ENCODE measurements at places on chromosomes 6 and 20.

- H3K27ac ChIP-seq, result no peak overlapping the region
- no peaks in the 10 kb centered on the region for H3K36me3 ChIP-seq
- H3K4me1 ChIP-seq, result peaks cover 10% of the 10 kb centered on the region
- no peak overlapping the region for H3K4me3 ChIP-seq
- H3K27me3 ChIP-seq, result peaks cover 34% of the 10 kb centered on the region
Measured at GRCh38 chr20:44083220-44083933, 103.6 kb downstream of the JPH2 start.

DNA sequence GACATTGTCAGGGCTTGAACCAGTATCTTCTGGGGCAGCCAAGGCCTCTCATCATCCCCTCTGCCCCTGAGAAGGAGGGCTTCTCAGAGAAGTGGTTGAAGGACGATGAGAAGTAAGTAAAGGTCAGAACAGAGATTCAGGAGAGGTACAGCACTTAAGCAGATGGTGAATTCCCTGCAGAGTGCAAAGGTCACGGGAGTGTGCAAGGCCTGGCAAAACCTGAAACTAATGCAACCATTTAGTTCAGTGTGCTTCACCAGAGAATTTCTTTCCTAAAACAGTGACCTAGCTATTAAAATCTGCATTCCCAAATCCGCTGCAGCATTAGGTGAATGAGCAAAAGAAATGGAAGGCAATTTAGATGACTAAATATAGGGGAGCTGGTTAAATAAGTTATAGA is 58.4 kb downstream of the TRERF1 start:
- peak overlapping the region; percentile 72 for H3K27ac ChIP-seq
- no peak for DNase-seq

DNA sequence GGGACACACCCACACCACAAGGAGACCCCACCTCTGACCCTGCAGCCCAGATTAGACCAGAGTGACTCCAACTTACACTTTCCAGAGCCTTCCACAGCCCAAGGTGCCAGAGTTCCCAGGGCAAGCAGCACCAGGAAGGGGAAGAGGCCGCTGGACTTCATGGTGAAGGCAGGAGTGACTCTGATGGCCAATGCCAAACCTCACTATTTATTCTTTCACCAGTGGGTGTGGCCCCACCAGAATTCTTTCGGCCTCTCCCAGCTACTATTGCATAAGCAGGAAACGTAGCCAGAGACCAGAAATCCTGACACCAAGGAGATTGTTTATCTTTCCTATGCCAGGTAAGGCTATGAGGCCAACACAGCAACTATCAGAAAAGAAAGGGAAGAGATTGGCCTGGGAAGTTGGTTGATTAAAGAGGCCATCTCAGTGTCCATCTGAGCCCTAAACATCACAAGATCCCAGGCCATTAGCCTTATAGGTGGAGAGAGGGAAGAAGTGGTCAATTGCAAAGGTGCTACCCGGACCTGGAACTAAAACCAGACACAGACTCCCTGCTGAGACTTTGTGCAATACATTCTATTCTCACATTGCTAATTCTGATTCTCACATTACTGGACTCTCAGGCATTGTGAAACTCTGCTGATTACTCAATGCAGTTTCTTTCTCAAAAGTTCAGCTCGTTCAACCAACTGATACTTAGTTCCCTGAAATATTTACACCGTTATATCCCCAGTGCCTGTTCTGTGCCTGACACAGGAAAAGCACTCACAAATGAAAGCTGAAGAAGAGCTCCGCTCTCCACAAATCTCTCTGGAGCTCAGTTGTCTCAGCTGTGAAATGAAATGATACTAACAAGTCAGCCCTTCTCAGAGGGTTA is at the start of gene SLPI:
TSS of gene SLPI (minus strand) at position 182 of the 880 bp plus-strand sequence. CDS start at position 161, 21 bp downstream.
- H3K27me3 ChIP-seq, result peaks cover 55% of the 10 kb centered on the region
- peaks cover 9% of the 10 kb centered on the region for H3K4me1 ChIP-seq
- no peak for DNase-seq
- H3K27ac ChIP-seq, result no peak within 1 kb of the TSS
- no peaks in the 10 kb centered on the region for H3K36me3 ChIP-seq

GRCh38 chr20:35617397-35618262 is 2.0 kb downstream of the SPAG4 start:
- H3K4me1 ChIP-seq, result peaks cover 44% of the 10 kb centered on the region
- peak overlapping the region; percentile 85 for H3K4me3 ChIP-seq
- H3K36me3 ChIP-seq, result peaks cover 2% of the 10 kb centered on the region
- peaks cover 5% of the 10 kb centered on the region for H3K27me3 ChIP-seq

DNA sequence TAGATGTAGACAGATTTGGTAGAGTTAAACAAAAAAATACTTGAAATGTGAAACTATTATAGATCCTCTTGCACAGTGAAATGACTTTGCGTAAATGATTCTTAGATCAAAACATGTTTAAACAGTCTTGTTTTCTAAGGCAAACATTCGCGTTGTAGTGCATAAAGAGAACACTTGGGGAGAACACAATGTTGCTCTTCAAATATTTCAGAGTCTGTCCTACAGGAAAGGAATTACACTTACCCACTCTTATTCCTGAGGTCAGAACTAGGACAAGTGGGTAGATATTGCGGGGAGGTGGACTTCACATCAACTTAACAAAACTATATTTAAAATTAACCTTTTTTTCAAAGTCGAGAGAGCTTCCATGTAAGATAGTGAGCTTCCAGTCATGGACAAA is 183.5 kb upstream of the PCSK2 start:
- DNase-seq, result no peak
- H3K4me3 ChIP-seq, result no peak overlapping the region

DNA sequence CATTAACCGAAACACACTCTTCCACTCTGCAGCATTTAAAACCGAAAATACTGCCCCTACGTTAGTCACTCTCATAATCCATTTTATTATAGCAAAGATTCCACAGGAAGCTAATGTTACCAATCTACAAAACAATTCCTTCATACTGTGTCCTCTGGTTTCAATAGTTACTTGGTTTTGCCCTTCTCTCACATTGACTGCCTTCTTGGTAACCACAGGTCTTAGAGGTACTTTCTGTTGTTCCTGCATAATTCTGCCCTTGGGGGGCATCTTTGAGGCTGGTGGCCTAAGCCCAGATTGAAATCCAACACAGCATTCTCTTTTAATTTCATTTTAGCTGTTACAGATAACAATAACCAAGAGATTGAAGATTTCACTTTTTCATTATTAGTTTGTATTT is 9.8 kb upstream of the DCBLD1 start:
- no peak overlapping the region for H3K4me3 ChIP-seq
- H3K27ac ChIP-seq, result no peak overlapping the region
- peaks cover 54% of the 10 kb centered on the region for H3K27me3 ChIP-seq

DNA sequence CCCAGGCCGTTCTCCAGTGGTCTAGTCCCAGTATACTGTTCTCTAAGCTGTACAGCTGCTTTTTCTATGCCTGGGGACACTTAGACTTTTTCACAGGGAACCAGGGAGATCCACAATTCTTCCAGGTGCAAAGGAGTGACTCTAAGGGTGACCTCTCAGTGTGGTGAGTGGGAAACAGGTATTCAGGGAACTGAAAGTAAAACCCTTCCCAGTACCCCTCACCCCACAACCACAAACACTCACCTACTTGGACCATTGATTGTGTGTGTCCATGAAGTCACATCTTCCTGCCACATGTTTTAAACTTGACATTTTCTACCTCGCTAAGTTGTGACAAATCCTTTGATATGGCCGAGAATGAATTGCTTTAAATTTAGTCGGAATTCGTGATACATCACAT is 183.6 kb downstream of the CLIC5 start:
- peaks cover 65% of the 10 kb centered on the region for H3K4me1 ChIP-seq
- DNase-seq, result no peak
- no peaks in the 10 kb centered on the region for H3K27me3 ChIP-seq

- peaks cover 16% of the 10 kb centered on the region for H3K27me3 ChIP-seq
- peaks cover 5% of the 10 kb centered on the region for H3K4me1 ChIP-seq
- H3K36me3 ChIP-seq, result no peaks in the 10 kb centered on the region
- H3K4me3 ChIP-seq, result no peak overlapping the region
- no peak overlapping the region for H3K27ac ChIP-seq
Measured at GRCh38 chr6:145044641-145045246, 690.6 kb downstream of the EPM2A start.

- peaks cover 7% of the 10 kb centered on the region for H3K36me3 ChIP-seq
- H3K27ac ChIP-seq, result no peak overlapping the region
- no peaks in the 10 kb centered on the region for H3K27me3 ChIP-seq
- no peaks in the 10 kb centered on the region for H3K4me1 ChIP-seq
- DNase-seq, result no peak
Measured at GRCh38 chr6:157169656-157170055, 153.7 kb downstream of the TMEM242 start.

DNA sequence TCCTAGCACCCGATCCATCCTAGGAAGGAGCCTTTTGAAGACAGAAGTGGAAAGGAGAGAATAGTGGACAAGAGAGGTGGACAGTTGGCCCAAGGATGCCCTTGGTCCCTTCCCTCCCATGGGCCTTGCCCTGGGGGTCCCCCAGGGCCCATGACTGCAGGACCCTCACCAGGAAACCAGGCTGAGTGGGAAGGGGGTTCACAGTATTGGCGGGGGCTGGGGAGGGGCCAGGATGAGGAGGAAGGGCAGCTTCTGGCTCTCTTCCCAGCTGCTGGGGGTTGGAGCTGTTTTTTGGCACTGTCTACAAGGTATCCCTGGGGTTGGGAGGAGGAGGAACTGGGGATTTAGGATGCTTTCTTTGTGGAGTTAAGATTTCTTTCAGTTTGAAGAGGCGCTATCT is 4.0 kb upstream of the DSN1 start:
- no peak for DNase-seq
- H3K27me3 ChIP-seq, result no peaks in the 10 kb centered on the region
- H3K27ac ChIP-seq, result no peak overlapping the region
- H3K4me3 ChIP-seq, result no peak overlapping the region
- peaks cover 2% of the 10 kb centered on the region for H3K36me3 ChIP-seq
- H3K4me1 ChIP-seq, result peaks cover 11% of the 10 kb centered on the region

GRCh38 chr6:148803979-148804378 is 57.1 kb downstream of the UST start:
- no peak for DNase-seq
- no peaks in the 10 kb centered on the region for H3K27me3 ChIP-seq
- H3K36me3 ChIP-seq, result peaks cover 1% of the 10 kb centered on the region
- H3K4me3 ChIP-seq, result no peak overlapping the region
- H3K27ac ChIP-seq, result no peak overlapping the region

GRCh38 chr6:43875849-43876572 is 106.0 kb downstream of the VEGFA start:
- H3K4me3 ChIP-seq, result no peak overlapping the region
- peaks cover 1% of the 10 kb centered on the region for H3K27me3 ChIP-seq
- no peaks in the 10 kb centered on the region for H3K4me1 ChIP-seq
- no peak overlapping the region for H3K27ac ChIP-seq
- no peak for DNase-seq

- DNase-seq, result no peak
- H3K4me3 ChIP-seq, result no peak overlapping the region
- peaks cover 55% of the 10 kb centered on the region for H3K36me3 ChIP-seq
- H3K27ac ChIP-seq, result no peak overlapping the region
Measured at GRCh38 chr6:111399626-111400025, 83.4 kb downstream of the REV3L start.

- no peaks in the 10 kb centered on the region for H3K4me1 ChIP-seq
- H3K36me3 ChIP-seq, result no peaks in the 10 kb centered on the region
- H3K27me3 ChIP-seq, result peaks cover 14% of the 10 kb centered on the region
- H3K4me3 ChIP-seq, result no peak overlapping the region
- DNase-seq, result no peak
Measured at GRCh38 chr20:46800409-46800804, 91.0 kb downstream of the SLC2A10 start.

- no peaks in the 10 kb centered on the region for H3K4me1 ChIP-seq
- H3K27me3 ChIP-seq, result peaks cover 5% of the 10 kb centered on the region
- H3K36me3 ChIP-seq, result no peaks in the 10 kb centered on the region
- no peak for DNase-seq
- H3K4me3 ChIP-seq, result no peak overlapping the region
Measured at GRCh38 chr6:71252410-71252809, 36.2 kb upstream of the OGFRL1 start.

DNA sequence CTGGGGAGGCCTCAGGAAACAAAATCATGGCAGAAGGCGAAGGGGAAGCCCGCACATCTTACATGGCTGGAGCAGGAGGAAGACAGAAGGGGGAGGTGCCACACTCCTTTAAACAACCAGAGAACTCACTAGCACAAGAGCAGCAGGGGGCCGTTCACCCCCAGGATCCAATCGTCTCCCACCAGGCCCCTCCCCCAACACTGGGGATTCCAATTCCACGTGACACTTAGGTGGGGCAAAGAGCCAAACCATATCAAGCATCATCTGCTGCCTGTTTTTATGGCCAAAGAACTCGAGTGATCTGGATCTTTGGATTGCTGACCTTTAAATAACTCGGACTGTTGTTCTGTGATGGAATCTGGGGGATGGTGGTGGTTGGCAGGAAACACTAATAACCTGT is 28.0 kb downstream of the PNLDC1 start:
- H3K27ac ChIP-seq, result no peak overlapping the region
- peaks cover 8% of the 10 kb centered on the region for H3K27me3 ChIP-seq
- H3K4me3 ChIP-seq, result no peak overlapping the region
- no peaks in the 10 kb centered on the region for H3K36me3 ChIP-seq

DNA sequence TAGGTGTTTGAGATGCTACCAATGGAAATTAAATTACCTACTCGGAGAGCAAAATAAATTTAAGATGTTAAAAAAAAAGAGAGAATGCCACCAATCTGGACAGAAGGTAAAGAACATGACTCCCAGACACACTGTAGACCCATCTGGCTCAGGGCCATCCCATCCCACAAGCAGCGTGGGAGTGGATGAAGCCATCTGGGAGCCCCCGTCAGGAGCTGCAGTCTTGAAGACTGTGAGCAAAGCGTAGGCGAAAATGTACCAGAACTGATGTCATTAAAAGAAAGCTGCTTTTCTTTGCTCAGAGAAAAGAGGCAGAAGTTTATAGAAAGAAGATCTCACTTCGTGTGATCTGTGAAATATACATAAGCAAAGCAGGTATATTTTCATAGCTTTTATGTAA is 815.7 kb downstream of the QKI start:
- no peak overlapping the region for H3K4me3 ChIP-seq
- no peaks in the 10 kb centered on the region for H3K27me3 ChIP-seq
- no peaks in the 10 kb centered on the region for H3K4me1 ChIP-seq
- no peak overlapping the region for H3K27ac ChIP-seq

- DNase-seq, result peak; percentile 72
- H3K27me3 ChIP-seq, result no peaks in the 10 kb centered on the region
- no peak overlapping the region for H3K4me3 ChIP-seq
Measured at GRCh38 chr6:111992851-111993250, 61.1 kb upstream of the CCN6 start.

- H3K36me3 ChIP-seq, result no peaks in the 10 kb centered on the region
- H3K4me3 ChIP-seq, result no peak overlapping the region
- peaks cover 11% of the 10 kb centered on the region for H3K27me3 ChIP-seq
- no peaks in the 10 kb centered on the region for H3K4me1 ChIP-seq
- H3K27ac ChIP-seq, result no peak overlapping the region
Measured at GRCh38 chr6:137452333-137452894, 41.8 kb downstream of the OLIG3 start.

DNA sequence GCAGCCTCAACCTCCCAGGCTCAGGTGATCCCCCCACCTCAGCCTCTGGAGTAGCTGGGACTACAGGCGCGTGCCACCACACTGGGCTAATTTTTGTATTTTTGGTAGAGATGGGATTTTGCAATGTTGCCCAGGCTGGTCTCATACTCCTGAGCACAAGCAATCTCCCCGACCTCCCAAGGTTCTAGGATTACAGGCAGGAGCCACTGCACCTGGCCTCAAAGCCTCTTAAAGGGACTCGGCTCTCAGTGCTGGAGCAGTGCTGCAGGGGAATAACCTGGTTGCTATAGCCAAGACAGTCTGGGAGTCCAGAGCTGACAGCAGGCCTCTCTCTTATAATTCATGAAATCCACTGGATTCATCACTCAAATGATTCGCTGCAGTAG is 17.0 kb downstream of the GHRH start:
- no peak overlapping the region for H3K27ac ChIP-seq
- no peak for DNase-seq
- no peaks in the 10 kb centered on the region for H3K27me3 ChIP-seq
- H3K36me3 ChIP-seq, result peaks cover 19% of the 10 kb centered on the region
- H3K4me1 ChIP-seq, result no peaks in the 10 kb centered on the region

Measured in activated CD8-positive, alpha-beta memory T cell treated with anti-CD3 and anti-CD28 coated beads, Interleukin-2, amount 10 ng/mL, durations not matched to agents 7 days and 5 days (primary cell).